Left renal cortex interstitium (tissue), 4 donors: ENCODE measurements at places on chromosomes 12 and 14. TPM values are rescaled to one million over a fixed set of nuclear protein-coding genes. Genes with fewer than 3 reads are reported as not detected.

DNA sequence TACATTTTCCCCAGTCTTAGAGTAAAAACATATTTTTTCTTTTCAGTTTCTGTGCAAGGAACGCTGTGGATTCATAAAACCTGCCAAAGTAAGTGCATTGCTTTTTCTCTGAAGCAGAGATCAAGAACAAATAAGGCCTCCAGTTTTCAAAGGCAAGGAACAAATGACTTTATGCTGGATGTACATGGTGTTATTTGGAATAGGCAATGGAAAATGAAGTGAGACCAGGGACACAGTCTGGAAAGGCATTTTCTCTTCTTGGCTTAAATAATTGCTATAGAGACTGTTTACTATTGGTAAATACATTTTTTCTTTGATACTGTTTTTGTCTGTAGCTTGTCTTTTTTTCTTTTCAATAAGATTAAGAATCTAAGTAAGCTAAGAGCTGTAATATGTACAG, 725.9 kb upstream of the MDGA2 start:
- DNase-seq: no peak

GRCh38 chr12:77166696-77167095, 101.3 kb upstream of the E2F7 start:
- no peak for DNase-seq

GRCh38 chr12:74551291-74551690, 13.7 kb downstream of the ATXN7L3B start:
- DNase-seq: no peak

DNA sequence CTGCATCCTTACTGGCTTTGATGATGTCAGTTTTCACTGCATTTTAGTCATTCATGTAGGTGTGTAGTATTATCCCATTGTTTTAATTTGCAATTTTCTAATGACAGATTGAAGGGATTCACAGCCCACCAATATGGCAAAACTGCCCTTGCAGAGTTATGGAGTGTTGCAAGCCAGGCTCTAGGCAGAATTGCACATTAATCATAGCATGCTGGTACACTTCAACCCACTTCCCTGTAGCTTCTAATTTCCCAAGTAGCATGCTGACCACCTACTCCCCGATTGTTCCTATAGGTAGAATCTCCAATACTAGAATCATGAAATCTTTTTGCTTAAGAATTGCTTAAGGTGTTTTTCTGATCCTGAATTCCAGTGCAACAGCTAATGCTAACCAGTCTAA, 5.2 kb upstream of the RNASE6 start:
- DNase-seq: no peak

The TPH2 gene
- not detected for polyA plus RNA-seq
